HS-5 (cell line): ENCODE measurements at places on chromosomes 4 and X.

DNA sequence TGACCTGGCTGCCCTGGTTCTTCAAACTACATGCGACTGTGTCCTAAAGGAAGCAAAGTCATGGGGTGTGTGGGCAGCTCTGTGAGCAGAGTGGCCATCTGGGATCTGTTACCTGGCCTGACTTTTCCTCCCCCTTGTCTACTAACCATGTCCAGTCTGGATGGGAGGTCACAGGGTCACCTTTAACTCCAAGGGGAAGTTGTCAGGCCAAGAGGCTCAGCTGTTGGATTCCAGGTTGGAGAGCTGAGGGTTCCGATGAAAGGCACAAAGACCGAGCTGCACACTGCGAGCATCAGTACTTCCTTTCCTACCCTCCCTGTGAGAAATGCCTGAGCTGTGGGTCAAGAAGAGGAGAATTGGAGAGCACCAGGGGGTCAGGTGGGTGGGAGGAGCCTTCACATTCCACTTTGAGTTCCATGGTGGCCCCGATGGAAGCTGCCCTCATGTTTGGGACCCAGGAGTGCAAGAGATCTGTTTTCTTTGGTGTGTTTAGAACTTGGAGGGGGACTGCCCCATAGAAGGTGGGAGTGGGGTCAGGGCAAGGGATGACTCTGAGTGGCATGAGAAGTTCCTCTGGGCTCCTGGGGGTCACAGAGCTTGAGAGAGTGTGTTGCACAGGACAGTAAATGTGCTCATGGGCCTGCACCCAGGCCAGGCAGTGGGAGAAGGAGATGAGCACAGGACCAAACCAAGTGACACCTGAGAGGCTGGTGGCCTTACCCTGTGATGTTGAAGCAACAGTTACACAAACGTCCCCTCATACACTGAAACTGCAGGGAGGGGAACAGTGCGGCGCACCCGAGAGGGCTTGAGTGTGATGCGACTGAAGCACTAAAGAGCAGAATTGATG lies 36.2 kb downstream of the RGS12 start:
- no peak for DNase-seq

DNA sequence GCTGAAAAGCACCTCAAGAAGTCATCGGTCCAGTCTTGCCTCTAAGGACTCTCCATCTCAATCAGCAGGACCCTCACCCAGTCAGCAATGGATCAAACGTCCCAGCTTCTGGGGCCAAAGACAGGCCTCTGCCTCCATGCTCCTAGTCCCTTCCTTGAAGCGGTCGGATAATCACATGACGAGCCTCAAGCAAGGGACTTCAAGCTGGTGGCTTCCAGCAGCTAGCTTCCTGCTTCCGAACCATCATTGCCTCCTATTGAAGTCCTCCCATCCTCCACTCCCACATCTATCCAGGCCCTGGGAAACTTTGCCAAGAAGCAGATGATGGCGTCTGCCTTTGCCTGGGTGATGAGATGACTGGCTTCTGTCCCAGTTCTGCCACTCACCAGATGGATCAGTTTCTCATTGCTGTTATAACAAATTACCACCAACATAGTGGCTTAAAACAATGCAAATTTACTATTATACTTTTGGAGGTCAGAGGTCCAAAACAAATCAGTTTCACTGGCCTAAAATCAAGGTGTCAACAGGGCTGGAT lies 135.2 kb upstream of the MAMLD1 start:
- DNase-seq: no peak

DNA sequence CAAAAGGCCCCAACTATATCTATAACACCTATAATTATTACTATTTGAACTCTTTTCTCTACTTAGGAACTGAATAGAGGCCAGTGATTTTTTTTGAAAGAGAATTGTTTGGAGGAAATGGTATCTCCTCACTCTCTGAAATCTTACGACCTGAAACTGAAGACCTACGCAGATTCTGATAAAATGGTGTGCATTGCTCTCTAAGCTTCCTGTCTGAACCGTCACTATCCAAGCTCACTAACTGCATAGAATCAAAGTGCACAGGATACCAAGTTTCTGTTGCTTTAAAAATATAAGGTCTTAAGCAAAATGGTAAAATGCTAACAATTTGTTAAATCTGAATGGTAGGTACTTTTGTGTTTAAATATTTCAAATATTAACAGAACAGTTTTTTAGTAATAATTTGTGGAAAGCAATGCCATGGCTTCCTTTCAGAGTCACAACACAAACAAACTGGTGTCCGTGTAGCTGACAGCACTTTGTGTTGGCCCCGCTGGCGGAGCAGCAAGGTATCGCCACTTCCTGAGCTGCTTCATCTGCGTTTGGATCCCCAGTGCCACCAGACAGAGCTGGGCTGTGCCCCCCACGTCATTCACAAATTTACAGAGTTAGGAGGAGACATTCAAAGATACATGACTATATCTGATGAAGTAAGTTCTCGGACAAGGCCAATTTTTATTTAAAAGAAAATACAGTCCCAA lies 313.9 kb downstream of the FBXW7 start:
- no peak for DNase-seq

DNA sequence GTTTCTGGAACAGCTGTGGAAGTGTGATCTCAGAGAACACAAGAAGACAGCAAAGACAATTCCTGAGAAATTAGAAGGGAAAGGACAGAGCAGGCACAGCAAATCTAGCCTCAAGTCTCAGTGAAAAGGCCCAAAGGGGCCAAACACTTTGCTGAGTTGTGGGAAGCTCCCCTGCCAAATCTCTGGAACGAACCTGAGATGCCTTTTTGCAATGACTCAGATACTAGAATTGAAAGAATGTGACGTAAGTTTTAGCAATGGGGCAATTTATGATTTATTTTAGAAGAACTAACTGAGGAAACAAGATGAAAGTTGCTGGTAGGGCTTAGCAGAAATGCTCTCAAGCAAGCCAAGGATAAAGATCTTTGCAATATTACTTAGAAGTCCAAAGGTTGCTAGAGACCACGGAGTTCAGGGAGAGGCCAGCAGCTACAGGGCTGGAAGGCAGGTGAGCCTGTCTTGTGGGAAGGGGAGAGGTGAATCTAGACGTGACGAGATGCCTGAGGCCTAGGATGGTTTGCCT lies 92.8 kb downstream of the AMELX start:
- DNase-seq: peak; percentile 13

GRCh38 chr4:52566136-52567031 lies 92.7 kb downstream of the USP46 start:
- peak; percentile 28 for DNase-seq

GRCh38 chr4:174036576-174036975 lies 246.9 kb downstream of the FBXO8 start:
- DNase-seq: no peak

GRCh38 chrX:39164212-39164611 lies 363.0 kb downstream of the MID1IP1 start:
- DNase-seq: no peak

DNA sequence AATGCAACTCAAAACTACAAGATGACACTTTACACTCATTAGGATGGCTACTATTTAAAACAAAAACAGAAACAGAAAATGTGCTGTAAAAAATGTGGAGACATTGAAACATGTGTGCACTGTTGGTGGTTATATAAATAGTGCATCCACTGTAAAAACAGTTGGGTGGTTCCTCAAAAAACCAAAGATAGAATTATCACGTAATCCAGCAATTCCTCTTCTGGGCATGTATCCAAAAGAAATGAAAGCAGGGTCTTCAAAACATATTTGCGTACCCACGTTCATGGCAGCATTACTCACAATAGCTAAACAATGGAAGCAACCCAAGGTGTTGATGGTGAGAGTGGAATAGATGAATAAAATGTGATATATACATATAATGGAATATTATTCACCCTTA lies 967.2 kb downstream of the TRAM1L1 start:
- no peak for DNase-seq

GRCh38 chrX:153875391-153876111 lies 10.4 kb downstream of the L1CAM start:
- no peak for DNase-seq

DNA sequence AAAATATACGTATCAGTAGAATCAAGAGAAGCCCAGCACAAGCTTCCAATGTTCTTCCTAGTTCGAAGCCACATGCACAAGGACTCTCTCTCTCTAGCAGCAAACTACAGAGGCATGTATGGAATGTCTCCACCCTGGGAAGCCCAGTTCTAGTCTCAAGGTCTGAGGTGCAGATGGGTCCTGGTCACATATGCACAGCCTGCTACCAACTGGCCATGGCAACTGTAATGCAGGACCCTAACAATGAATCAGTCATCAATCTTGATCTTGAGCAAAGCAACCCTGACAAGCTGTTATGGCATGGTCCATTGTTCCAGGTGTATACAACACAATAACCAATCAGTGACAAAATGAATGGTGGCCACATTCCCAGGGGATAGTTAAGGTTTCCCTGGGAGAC lies 55.8 kb downstream of the MBNL3 start:
- no peak for DNase-seq

DNA sequence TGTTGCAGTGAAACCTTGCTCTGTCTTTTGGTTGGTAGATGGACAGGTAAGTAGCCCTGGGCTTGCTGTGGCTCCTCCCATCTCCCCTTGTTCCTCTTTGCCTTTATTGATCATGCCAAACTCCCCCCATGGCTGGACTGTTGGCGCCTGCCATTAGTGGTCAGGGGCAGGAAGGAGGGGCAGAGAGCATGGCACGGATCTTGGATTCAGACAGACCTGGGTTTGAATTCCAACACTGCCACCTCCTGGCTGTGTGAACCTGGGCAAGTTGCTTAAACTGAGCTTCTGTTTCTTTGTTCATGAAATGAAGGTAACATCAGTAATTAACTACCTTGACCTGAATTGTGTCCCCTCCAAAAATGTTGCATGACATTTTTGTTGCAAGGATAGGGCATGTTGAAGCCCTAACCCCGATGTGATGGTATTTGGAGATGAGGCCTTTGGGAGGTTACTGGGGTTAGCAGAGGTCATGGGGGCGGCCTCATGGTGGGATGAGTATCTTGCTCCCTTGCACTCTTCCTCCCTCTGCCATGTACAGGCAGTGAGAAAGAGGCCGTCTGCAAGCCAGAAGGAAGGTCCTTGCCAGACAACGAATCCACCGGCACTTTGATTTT lies 6.0 kb downstream of the SLC2A9 start:
- DNase-seq: no peak

GRCh38 chr4:20195071-20195885 lies 56.4 kb upstream of the SLIT2 start:
- peak; percentile 86 for DNase-seq

DNA sequence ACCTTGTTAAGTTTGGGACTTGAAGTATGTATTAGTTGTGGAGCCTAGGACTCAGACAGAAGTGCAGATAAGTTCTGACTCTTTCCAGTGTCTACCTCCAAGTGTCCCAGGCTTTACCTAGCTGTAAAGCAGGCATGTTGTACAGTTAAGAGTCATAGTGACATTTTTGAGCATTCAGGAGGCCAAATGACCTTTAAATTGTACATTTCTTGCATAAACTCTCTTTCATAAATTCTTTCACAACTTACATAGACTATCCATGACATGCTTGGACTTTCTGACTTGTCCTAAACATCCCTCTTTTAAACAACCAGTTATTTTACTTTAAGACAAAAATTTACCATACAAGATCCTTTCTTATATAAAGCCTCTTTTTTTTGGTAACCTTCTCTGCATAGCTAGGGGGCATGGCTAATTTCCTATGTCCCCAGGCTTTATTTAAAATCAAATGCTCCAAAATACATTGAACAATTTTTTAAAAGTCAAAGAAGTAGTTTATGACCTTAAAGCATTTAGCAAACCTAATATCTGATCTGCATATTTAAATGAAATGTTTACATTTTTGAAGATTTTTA lies 40.1 kb upstream of the UGT8 start:
- no peak for DNase-seq

DNA sequence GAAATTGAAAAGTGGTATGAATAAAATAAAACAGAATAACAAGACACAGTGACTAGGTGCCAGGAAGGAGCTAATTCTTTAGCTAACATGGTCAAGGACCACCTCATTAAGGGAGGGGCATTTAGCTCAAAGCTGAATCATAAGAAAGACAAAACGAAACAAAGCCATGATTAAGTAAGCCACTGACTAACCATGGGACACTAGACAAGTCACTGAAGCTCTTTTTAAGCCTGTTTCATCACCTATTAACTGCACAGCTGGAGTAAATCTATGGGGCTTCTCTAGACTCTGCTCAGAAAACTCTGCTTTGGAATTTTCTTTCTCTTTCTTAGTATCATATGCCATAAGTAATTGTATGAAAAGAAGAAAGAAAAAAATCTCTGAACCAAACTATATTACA lies 49.8 kb upstream of the C1QTNF7 start:
- no peak for DNase-seq

- no peak for DNase-seq
Observed at GRCh38 chr4:66235876-66236275, 565.6 kb upstream of the EPHA5 start.

DNA sequence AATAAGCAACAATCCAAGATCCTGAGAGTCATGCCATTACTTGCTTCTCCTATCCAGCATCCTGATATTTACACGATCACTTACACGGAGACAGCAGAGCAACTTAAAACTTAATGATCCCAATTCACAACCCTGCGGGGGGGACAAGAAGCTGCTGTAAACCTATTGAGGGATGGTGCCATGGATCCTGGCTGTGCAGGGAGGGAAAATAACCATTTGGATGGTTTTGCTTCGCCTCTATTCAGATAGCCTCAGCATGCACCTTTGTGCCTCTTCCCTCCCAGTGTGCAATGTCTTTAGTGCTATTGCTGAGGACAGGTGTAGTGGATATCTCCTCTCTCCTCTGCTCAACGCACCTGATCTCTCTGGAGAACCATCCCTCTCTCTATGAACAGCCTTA lies 89.7 kb upstream of the PPARGC1A start:
- no peak for DNase-seq
